ENCODE measurements at places on chromosomes 2 and 18. TPM values are rescaled to one million over a fixed set of nuclear protein-coding genes. Genes with fewer than 3 reads are reported as not detected.

Gene SP5
- 1.7 TPM for total RNA-seq

Gene GAL3ST2
- total RNA-seq, result 0.98 TPM

Gene TMEM178A
- 2.0 TPM for total RNA-seq

Gene ABCB11
- not detected for total RNA-seq

Gene IL37
- total RNA-seq, result not detected

Gene ITPRIPL1
- 1.5 TPM for total RNA-seq

Gene LOXHD1
- not detected for total RNA-seq

Gene CPLX4
- not detected for total RNA-seq

Gene THSD7B
- 0.49 TPM for total RNA-seq

Gene AMER3
- total RNA-seq, result not detected

Gene ERBB4
- 0.25 TPM for total RNA-seq
